ENCODE measurements at places on chromosomes 5 and 9.
A peak's percentile ranks its signal among the peaks of the same experiment; 100 is the strongest.

DNA sequence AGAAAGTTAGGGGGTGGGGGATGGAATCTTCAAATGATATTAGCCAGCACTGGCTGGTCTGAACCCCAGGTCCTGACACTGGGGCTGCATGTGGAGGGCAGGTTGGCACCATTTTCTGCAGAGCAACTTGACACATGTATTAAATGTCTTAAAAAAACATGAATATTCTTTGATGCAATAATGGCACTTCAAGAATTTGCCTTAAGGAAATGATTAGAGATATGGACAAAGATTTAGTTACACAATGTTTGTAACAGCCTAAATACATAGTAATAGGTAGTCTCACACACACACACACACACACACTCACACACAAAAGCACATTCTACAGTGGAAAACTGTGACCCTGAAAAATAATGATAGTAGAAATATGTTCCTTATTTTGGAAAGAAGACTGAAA, 3.6 kb downstream of the SVEP1 start:
- DNase-seq: no peak

DNA sequence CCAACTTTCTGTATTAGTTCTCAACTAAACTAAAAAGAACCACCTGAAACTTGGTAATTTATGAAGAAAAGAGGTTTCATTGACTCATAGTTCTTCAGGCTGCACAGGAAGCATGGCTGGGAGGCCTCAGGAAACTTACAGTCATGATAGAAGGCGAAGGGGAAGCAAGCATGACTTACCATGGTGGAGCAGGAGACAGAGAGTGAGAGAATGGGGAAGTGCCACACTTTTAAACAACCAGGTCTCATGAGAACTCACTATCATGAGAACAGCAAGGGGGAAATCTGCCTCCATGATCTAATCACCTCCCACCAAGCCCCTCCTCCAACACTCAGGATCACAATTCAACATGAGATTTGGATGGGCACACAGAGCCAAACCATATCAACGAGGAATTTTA, 123.5 kb downstream of the DEPDC1B start:
- no peak for DNase-seq

GRCh38 chr5:72281764-72282499, 38.1 kb downstream of the MRPS27 start:
- DNase-seq: peak; percentile 97

DNA sequence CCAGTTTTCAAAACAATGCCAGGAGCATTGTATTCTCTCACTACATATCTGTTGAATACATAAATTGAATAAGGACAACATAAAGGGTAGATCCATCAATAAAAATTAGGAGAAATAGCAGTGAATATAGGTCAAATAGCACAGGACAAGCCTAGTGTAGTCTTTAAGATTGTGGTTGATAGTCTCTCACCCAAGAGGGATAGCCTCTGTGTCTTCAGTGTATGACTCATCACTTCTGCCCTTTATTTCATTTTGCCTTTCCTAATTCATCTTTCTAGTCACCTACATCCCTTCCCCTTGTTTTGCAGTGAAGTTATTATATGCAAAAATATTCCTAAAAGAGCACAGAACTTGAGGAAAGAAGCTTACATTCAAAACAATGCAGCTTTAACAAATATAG, 335.0 kb upstream of the TUSC1 start:
- DNase-seq: no peak

DNA sequence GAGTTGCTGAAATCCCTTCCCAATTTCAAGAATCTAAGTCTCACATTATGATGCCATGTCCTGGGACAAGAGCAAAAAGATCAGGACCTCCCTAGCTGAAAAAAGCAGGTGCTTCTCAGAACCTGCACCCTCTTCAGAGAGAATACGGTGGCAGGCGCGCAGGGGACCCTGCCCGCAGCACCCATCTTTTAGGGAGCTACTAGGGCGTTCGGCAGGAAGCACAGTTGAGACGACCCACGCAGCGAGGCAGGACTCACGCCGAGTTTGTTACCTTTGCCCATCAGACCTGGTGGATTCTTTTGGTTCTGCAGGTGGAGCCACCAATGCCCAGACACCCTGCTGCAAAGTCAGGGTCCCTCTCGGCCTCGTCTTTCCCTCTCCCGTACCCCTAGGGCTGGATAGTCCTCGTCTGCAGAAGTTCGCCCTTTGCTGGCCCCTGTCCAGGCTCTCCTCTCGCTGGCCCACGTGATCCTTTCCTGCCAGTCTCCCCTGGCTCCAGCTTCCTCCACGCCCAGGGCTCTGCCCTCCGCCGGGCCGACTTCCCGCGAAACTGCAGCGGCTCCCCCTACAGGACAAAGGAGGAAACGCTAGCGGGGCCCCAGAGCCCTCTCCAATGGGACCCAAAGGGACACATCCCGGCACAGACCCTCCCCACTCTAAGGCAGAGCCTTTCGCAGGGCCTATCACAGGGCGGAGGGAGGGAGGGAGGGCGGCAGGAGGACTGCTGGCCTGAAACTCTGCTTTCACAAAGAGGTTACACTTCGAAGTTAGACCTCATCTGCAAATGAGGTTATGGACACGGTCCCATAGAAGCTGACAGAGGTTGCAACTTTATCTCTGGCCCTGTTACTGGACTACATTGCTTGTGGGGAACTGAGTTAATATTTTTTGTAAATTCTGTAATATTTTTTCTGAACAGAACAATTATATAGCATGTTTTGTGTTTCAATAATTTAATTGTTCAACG, 28.8 kb downstream of the TMEM174 start:
- DNase-seq: peak; percentile 53

DNA sequence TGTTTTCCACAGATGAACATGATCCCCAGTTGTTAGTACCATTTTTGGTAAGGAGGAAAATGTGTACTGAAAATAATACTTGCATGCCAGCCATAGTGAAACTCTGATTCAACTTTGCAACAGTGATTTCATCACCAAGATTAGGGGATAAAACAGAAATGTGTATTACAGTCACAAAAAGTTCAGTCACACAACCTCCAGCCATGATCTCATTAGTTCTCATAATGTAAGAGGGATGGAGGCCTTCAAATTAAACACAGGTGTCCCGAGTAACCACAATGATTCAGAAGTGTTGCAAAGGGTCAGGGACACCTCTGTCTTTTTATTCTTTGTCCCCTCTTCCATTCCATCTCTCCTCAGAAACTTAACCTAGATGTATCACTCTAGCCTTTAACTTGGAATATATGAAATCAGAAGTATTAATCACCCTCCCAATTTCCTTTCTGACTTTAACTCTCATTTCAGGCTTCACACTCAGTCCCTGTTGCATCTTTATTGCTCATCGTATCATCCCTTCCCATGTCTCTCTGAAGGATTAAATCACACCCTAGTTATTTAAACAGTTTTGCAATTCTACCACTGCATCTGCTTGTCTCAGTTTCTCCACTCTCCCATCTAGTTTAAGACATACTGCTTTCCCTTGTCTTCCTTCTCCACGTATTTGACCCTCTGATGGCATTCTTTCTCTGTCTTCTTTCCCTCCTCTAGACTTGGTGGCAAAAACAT, 291.2 kb downstream of the ADAMTS6 start:
- peak; percentile 99 for DNase-seq

DNA sequence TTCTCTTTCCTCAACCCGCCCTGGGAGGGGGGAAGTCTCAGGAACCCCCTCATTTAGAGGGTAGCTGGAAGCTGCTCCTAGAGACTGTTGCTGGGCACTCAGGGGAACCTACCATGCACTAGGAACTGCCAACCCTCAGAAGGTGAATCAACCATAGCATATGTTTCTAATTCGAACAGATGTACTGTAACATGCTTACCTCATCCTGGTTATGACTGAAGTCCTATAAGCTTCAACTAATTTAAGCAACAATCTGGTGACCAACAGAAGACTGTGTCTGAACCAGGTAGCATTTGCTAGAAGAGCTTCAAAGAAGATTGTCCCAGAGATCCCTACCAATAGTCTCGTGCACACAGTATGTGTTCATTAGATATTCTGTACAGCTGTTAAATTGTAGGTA, 5.7 kb upstream of the PRDM6 start:
- no peak for DNase-seq

GRCh38 chr5:132464156-132464939, 26.2 kb downstream of the IRF1 start:
- no peak for DNase-seq

DNA sequence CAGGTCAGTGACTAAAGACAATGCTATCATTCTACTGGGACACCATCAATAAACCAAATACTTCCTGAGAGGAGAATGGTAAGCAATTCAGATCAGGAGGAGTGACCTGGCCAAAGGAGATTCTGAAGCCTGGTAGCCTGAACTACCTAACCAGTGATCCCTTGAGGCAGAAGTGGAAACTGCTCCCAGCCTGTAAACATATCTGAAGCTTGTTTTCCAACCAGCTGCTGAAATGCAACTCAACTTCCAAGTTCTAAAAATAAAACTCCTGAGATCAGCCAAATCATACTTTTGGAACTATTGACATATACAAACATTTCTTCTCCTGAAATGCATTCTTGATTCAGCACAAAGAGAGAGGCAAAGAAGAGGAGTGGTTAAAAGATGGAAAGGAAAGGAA, 204.1 kb downstream of the EBF1 start:
- peak; percentile 38 for DNase-seq

DNA sequence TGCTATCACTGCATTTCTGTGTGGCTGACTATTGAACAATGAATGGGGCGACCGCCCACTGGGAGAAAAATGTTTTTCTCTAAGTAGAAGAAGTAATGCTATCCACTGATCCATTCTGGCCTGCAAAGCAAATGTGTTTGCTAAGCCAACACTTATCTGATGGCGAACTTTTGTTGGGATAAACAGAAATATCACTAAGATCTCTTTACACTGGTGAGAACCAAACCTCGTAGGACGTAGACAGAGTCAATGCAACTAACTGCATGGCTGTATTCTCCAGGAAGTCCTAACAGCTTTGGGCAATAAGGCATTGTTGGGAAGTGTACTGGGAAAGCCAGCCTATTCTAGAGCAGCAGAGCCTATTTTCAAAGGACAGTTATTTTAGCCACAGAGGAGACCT, 77.7 kb downstream of the ANKH start:
- DNase-seq: no peak

GRCh38 chr9:126893079-126893478, 21.5 kb upstream of the RALGPS1 start:
- DNase-seq: peak; percentile 21

DNA sequence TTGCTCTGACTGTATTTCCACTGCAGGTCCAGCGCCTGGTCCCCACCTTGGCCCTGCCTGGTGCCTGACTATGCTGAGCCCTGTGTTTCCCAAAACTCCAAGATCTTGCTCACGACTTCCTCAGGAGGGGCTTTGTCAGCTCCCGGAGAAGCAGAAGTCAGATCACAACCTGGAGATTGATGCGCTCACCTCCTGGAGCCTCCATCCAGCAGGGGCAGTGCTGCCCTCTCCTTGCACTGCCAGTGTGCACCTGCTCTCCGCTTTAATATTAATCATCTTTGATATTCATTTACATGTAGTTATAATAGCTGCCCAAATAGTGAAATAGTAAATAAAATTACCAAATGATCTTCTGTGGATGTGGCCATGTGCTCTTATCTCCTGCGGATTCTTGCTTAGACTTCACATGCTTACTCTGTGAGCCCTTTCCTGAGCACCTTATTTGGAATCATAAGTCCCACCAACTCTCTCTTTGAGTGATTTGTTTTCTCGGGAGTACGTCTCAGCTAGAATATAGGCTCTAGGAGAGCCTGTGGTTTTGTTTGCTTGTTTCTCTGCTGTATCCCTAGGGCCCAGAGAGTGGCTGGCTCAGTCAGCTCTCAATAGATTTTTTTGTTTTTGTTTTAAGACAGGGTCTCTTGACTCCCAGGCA, 17.4 kb downstream of the MAML1 start:
- no peak for DNase-seq

DNA sequence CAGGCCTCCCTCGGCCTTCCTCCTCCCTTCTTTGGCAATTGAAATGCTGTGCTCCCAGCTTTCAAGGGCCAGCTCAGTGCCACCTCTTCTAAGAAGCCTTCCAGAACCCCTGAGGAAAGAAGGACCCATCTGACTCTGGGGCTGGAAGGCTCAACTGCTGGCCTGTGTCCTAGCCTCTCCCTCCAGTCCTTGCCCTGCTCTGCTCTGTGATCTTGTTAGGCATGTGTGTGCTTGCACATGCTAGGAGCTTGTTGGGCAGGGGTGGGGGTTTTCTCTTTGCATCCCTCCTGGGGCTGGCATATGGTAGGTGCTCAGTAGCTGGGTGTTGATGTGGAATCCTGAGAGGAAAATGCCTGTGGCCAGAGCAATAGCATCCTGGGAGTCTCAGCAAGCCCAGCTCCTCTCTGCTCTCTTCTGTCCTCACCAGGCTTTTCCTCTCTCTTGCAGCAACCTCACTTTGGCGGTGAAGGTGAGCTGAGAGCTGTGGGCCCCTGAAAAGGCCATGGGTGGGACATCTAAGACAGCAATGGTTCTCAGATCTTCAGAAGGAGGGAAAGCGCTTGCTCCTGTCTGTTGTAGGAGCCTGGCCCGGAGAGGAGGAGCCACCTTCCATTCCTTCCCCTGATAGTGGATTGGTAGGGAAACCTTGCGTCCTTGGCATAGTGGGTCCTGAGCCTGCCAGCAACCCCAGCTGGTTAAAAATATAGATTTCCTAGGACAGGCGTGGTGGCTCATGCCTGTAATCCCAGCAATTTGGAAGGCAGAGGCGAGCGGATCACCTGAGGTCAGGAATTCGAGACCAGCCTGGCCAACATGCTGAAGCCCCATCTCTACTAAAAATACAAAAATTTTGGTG, 9.9 kb downstream of the DOLK start:
- DNase-seq: no peak

- DNase-seq: no peak
Observed at GRCh38 chr5:138538943-138539627, 4.0 kb downstream of the ETF1 start.

DNA sequence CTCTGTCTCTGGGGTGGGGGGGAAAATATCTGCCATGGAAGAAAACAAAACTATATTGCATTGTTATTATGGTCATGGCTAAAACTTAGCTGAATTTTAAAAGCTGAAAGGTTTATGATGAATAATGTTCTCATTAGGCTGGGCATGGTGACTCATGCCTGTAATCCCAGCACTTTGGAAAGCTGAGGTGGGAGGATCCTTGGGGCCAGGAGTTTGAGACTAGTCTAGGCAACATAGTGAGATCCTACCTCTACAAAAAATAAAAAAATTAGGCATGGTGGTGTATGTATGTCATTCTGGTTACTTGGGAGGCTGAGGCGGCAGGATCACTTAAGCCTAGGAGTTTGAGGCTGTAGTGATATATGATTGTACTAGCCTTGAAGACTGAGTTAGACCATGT, 44.5 kb downstream of the IPO11 start:
- DNase-seq: peak; percentile 35

DNA sequence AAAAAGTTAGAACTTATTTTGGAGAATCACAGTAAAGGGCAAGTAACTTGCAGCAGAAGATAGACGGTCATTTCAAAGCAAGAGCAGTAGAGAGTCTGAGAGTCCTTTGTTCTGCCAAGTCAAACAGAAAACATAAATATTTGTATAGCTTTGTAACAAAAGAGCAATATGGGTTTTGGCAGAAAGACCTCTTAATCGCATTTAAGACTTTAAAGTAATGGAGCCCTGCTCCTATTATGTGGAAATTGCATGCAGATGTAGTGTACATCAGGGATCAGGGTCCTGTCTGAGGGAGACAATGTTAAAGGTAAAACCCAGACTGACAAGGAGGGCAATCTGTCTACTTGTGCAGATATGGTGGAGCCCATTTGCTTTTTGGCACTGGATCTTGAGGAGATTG, 87.2 kb downstream of the PGM5 start:
- DNase-seq: peak; percentile 24
